ENCODE measurements at places on chromosomes 1 and 21. TPM values are rescaled to one million over a fixed set of nuclear protein-coding genes. Genes with fewer than 3 reads are reported as not detected.

- no peak for DNase-seq
Measured at GRCh38 chr1:9311029-9311428, 18.3 kb downstream of the SPSB1 start.

DNA sequence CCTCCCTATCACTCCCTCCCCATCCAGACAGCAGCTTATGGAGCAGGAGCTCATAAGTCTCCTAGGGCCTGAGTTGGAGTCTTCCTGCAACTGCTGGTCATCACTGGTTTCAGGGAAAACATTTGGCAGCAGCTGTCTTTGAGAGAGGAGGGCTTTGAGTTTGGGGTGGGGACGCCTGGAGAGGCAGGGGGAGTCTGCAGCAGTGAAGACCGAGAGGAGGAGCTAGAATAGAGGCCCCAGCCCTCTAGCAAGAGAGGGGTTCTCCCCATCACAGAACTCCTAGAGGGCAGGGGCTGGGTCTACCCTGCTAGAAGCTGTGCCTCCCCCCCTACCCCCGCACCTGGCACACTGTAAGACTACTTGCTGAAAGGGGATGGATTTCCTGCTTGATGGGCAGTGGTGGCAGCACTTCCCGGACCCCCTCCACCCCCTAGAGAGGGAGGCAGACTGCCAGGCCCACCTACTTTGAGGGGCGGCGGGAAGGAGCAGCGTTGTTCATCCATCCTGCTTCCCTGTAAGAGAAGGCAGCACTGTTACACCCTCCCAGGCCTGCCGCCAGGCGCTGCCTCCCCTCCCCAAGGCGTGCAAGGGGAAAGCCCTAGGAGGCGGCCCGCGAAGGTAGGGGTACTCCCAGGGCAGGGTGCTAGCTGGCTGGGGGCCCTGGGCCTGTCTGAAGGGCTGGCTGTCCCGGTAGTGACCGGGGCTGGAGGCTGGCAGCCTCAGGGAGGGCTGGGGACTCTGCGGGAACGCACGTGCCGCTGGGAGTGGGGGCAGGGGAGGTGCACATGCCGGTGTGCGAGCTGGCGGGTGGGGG, 50.4 kb downstream of the RAP1GAP start:
- DNase-seq = no peak

DNA sequence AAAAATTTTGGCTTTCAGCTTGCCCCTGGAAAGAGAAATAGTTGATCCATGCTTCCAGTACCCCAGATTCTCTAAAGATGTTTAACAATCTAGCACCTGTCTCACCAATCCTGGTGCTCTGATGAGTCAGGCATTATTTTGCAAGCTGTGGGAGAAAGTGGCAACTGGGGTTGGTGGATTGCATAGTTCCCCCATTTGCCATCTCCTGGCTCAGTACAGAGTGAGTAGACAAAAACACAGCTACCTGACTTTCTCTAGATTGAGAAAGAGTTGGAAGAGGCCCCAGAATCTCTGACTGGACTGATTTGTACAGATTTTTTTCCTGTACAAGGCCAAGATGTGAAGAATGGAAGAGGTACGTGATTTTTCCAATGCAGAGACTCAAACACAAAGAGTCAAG, 75.1 kb upstream of the NEGR1 start:
- DNase-seq = no peak

- DNase-seq = no peak
Measured at GRCh38 chr1:233375653-233376052, 48.1 kb downstream of the MAP3K21 start.

GRCh38 chr1:60571811-60572210, 498.2 kb upstream of the C1orf87 start:
- DNase-seq = no peak

CSTB gene
- total RNA-seq = 56.5 TPM

FCRL4 gene
- not detected for total RNA-seq

Data from chondrocyte (in vitro differentiated cells).